ENCODE measurements at places on chromosomes 7 and 10. TPM values are rescaled to one million over a fixed set of nuclear protein-coding genes. Genes with fewer than 3 reads are reported as not detected.

Gene RTKN2
- total RNA-seq, result 11.9 TPM

Gene CPA2
- total RNA-seq, result not detected

Gene NUDT1
- total RNA-seq, result 8.3 TPM

Gene PSAP
- 615 TPM for total RNA-seq

Gene RET
- total RNA-seq, result 0.27 TPM

Gene PARD3
- 42.1 TPM for total RNA-seq

Gene HOXA6
- not detected for total RNA-seq

Gene CPA1
- 0.45 TPM for total RNA-seq

Gene UBN2
- total RNA-seq, result 8.0 TPM

Gene PHKG1
- 3.4 TPM for total RNA-seq

Gene AKR1D1
- total RNA-seq, result not detected

Gene GPR15LG
- total RNA-seq, result not detected

Gene RELN
- 7.5 TPM for total RNA-seq

Gene NKX2-3
- total RNA-seq, result not detected

Gene NEBL
- total RNA-seq, result 4.3 TPM

Gene HOXA13
- total RNA-seq, result not detected

Gene IDI2
- total RNA-seq, result not detected

Gene CCDC71L
- total RNA-seq, result 40.6 TPM

Gene CHRM2
- 26.4 TPM for total RNA-seq

Gene CCSER2
- 40.8 TPM for total RNA-seq

Gene SLC29A3
- total RNA-seq, result 1.2 TPM

Gene SOSTDC1
- not detected for total RNA-seq

Gene KCND2
- total RNA-seq, result 11.3 TPM

Gene CYP2C19
- not detected for total RNA-seq

Gene CTAGE6
- 4.5 TPM for total RNA-seq

Gene SPDYE2B
- total RNA-seq, result 0.16 TPM

Gene CDK13
- 77.8 TPM for total RNA-seq

Gene MMP21
- total RNA-seq, result 0.09 TPM

Gene NUDT5
- 28.5 TPM for total RNA-seq

Gene FRMPD2
- not detected for total RNA-seq

Gene MKRN1
- total RNA-seq, result 52.6 TPM

Gene CDK1
- 82.9 TPM for total RNA-seq

Gene ADGRA1
- total RNA-seq, result not detected

Gene CALY
- total RNA-seq, result not detected

Gene GALNT17
- total RNA-seq, result not detected

Gene CAV2
- total RNA-seq, result 51.2 TPM

Gene UPK3B
- total RNA-seq, result 0.18 TPM

Gene LRMDA
- 3.6 TPM for total RNA-seq

Gene WIPF3
- not detected for total RNA-seq

Gene CALHM3
- total RNA-seq, result not detected

Gene CNNM1
- 0.09 TPM for total RNA-seq

Gene KLF14
- total RNA-seq, result not detected

Gene NPY
- total RNA-seq, result not detected

Gene LIPN
- total RNA-seq, result not detected

Gene CLDN15
- 3.0 TPM for total RNA-seq

Gene HABP2
- not detected for total RNA-seq

Gene SEPTIN7
- 351 TPM for total RNA-seq

Gene FAM171A1
- total RNA-seq, result 43.6 TPM

Gene HYCC1
- 264 TPM for total RNA-seq

Gene DIP2C
- total RNA-seq, result 16.1 TPM

All from fibroblast of the aortic adventitia (primary cell).